Kasumi-1 (cell line): ENCODE measurements at places on chromosomes 7 and 10.

DNA sequence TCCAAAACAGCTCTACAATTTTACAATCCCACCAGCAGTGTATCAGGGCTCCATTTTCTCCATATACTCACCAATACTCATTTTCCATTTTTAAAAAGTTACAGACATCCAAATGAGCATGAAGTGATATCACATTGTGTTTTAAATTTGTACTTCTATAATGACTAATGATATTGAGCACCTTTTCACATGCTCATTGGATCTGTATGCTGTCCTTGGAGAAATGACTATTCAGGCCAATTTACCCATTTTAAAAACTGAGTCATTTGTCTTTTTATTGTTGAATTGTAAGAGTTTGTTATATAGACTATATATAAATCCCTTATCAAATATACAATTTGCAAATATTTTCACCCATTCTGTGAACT is 162.0 kb downstream of the MAGI2 start:
- no peak for DNase-seq

DNA sequence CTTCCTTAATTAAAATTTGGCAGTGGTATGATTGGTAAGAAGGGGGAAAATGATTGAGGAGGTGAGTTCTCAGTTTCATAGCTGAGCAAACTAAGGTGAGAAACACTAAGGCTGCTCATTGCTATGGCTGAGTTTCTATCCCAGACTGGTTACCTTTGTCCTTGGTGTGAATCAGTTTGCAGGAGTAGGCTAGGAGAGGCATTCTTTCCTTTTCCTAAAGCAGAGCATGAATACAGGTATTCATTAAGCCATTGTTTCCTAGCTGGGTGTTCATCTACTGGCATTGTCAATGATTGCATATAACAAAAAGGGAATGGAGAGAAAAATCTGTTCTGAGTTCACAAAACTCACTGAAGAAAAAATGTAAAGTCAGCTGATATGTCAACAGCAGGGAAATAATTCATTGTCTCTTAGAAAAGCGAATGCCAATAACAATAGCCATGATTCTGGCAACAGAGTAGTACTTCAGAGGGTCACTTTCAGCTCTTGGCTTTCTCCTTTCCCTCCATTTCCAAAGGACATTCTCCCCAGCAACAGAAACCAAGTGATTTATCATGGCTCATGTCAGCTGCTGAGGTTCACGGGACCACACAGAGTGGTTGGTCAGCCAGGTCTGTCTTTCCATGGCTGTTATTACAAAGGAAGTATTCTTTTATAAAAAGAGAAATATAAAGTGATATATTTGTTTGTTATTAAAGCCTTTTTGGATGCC is 234.0 kb downstream of the BICC1 start:
- DNase-seq = no peak

- no peak for DNase-seq
Observed at GRCh38 chr7:37198041-37198905, 250.4 kb downstream of the ELMO1 start.

- no peak for DNase-seq
Observed at GRCh38 chr7:152476551-152476950, 40.7 kb upstream of the KMT2C start.

DNA sequence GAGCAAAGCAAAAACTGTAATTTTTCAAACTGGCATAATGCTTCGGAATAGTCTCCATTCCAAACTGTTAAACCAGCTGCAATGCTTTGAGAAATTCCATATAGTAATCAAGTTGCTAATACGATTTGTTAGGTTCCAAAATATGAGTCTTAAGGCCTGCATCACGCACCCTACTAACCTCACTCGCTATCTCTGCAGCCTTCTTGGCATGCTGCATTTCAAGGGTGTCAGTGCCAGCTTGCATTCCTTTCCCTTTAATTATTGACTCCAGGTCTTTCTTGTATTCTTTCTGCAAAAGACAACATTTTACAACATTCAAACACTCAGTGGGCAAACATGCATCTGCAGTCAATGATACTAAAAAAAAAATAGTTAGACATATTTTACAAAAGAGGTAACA is 61.8 kb downstream of the NEBL start:
- no peak for DNase-seq

- DNase-seq = no peak
Observed at GRCh38 chr10:1068380-1069361, 12.5 kb downstream of the WDR37 start.

- peak; percentile 76 for DNase-seq
Observed at GRCh38 chr10:63720072-63720537, 198.9 kb downstream of the REEP3 start.

DNA sequence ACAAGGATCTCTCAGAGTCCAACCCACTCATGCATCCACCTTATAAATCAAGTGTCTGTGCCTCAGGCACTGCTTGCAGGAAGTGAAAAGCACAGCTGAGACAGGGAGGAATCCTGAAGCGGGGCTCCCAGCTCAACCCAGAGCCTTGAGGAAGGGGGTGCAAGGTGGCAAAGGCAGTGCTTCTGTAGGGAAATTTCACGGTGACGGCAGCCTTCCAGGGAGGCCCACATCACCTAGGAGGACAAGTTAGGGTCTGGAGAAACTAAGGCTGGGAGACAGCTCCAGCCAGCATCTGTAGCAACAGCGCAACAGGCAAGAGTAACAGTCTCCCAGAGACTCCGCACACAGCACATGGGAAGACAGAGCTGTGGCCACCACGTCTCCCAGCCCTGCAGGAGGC is 2.7 kb downstream of the AOC1 start:
- no peak for DNase-seq

DNA sequence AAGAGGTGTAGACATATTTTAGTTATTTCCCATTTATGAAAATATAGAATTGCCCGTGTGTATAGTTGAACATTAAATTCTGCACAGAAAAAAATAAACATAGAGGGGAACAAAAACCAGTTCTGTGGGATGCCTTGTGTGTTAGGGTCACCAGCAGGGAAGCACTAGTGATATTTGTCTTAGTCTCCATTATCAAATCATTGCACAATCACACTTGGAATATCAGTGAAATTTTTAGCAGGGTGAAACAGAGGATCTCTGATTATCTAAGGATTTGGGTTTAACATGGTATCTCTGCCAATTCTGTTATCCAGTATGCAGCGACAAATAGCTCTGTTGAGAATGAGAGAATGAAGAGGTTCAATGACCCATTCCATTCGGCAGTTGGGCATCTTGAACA is 496.0 kb upstream of the POM121L12 start:
- no peak for DNase-seq

DNA sequence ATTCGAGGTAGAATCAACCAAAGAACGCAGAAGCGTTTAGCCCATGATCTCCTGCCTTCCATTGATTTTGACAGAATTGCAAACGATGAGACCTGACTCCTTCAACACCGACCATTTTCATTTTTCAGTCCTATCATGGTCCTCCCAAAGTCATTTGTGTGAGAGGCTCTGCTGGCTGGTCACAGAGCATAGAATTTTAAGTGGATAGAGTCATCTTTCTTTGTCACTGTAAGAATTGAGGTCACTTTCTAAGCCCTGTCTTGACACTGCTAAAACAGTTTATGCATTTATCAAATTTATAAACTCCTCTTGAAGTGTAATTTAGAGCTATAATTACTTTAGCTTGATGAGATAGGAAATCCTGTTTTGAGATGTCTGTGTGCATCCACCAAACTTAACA is 72.0 kb downstream of the UBE3C start:
- no peak for DNase-seq

- DNase-seq = no peak
Observed at GRCh38 chr7:149778327-149778637, 4.9 kb upstream of the ZNF467 start.

DNA sequence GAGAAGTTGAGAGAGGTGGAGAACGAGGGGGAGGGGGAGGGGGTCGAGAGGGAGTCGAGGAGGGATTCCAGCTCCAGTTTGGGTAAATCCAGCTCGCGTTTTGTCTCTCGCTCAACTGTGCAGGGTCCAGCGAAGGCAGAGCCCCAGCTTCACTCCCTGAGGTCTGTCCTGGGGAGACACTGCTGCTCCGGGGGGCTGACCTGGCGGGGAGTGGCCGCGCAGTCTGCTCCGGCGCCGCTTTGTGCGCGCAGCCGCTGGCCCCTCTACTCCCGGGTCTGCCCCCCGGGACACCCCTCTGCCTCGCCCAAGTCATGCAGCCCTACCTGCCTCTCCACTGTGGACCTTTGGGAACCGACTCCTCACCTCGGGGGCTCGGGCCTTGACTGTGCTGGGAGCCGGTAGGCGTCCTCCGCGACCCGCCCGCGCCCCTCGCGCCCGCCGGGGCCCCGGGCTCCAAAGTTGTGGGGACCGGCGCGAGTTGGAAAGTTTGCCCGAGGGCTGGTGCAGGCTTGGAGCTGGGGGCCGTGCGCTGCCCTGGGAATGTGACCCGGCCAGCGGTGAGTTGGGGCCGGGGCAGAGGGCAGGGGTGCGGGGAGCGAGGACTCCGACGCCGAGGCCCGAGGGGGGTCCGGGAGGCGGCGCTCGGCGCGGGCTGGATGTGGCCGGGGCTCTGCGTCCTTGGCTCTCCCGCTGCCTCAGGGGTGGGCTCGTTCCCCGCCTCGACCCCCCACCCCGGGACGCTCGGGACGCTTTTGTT is at the start of gene TET1:
TSS of gene TET1 (plus strand) at position 152 of the 757 bp plus-strand sequence. CDS start 12,002 bp downstream, outside the sequence.
- DNase-seq = peak; percentile 95

- peak; percentile 1 for DNase-seq
Observed at GRCh38 chr7:95993380-95993779, 221.0 kb downstream of the DYNC1I1 start.

GRCh38 chr10:75062506-75063299 is 48.8 kb upstream of the SAMD8 start:
- DNase-seq = peak; percentile 96

DNA sequence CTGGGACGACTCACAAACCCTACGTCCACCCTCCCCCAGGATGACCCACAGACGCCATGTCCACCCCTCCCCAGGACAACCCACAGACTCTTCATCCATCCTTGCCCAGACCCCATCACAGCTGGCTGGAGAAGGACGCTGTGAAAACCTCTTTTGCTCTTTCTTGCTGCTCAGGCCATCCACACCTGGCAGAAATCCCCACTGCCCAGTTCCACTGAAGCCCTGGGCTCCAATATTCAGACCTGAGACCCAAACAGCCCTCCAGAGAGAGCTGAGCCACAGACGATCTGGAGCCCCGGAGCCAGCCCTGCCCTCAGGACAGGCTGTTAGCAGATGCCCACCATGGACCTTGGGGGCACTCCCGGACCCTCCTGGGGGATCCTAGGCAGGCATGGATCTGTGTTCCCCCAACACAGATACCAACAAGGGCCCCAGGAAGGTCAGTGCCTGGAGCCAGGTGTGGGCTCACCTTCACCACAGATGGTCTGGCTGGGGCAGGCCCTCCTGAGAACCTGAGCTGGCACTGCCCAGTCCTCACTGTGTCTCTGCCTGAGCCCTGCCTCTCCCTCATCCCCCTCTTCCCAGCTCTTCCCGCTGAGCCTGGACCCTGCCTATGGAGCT is 226.2 kb downstream of the PTPRN2 start:
- no peak for DNase-seq

DNA sequence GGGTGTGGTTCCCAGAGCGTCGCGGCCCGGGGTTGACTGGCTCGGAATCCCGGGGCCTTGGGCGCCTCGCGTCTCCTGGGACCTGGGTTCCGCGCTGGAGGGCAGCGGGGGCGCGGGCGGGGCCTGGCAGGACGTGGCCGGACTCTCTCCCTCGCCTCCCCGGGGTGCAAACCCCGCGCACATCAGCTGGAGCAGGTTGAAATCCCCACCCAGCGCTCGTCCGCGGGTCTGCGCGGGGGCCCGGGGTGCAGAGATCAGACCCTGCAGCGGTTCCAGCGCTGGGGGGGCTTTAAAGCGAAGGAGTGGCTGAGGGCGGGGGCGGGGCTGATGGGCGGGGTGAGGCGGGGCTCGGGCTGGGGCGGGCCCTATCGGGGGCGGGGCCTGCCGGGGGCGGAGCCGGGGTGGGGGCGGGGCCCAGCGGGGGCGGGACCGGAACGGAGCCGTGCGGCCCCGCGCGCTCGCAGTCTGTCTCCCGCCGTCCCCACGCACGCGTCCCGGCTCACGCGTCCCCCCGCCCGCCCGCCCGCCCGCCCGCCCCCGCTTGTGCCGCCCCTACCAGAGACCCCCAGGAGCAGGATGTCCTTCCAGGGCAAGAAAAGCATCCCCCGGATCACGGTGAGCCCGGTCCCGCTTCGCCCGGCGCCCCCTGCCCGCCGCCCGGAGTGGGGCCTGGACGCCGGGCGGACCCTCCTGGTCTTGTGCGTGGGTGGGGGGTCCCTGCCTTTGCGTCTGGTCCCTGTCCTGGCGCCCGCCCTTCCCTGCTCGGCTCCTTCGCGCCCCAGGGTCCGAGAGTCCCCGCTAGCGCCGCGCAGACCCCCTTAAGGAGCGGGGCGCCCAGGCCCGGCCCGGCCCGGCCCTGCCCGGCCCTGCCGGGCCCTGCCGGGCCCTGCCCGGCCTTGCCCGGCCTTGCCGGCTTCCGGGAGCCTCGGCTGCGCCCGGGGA is at the start of gene DPYSL4:
TSS of gene DPYSL4 (plus strand) at position 461 of the 942 bp plus-strand sequence. CDS start at position 577, 116 bp downstream.
- DNase-seq = no peak
